NCI-H1417 (cell line): ENCODE measurements at places on chromosomes 2 and 18.

DNA sequence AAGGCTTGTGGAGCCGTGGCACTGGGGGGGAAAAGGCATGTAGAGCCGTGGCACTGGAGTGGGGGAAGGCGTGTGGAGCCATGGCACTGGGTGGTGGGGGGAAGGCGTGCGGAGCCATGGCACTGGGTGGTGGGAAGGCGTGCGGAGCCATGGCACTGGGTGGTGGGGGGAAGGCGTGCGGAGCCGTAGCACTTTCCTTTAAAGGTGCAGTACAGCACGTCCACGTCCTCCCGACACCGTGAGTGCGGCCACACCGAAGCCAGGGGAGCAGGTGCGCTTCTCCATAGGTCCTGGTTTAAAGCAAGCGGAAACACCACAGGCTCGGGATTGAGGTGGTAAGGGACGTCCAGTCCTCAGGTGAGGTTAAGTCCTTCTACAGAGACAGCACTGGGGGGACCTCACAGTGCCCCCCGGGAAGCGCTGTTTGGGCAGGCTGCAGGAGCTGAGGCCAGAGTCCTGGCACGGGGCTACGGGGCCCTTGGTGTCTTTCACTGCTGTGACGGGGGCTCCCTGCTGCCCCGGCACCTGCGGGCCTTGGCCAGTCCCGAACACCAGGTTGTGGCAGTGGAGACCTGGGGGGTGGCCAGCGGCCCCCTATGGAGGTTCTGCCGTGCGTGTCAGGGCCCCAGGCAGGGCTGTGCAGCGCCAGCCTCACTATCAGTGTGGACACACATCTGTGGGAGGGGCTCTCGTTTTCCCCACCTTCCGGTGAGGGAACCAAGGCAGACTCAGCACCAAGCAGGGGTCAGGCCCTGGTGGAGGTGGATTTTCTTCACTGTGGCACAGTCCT is 93.0 kb upstream of the CTDP1 start:
- no peak for DNase-seq

- DNase-seq = no peak
Measured at GRCh38 chr2:95387358-95387757, 15.2 kb upstream of the FAHD2A start.

GRCh38 chr2:67792191-67792590 is 270.6 kb downstream of the C1D start:
- no peak for DNase-seq

- DNase-seq = no peak
Measured at GRCh38 chr2:228545748-228546145, 364.3 kb upstream of the SPHKAP start.

DNA sequence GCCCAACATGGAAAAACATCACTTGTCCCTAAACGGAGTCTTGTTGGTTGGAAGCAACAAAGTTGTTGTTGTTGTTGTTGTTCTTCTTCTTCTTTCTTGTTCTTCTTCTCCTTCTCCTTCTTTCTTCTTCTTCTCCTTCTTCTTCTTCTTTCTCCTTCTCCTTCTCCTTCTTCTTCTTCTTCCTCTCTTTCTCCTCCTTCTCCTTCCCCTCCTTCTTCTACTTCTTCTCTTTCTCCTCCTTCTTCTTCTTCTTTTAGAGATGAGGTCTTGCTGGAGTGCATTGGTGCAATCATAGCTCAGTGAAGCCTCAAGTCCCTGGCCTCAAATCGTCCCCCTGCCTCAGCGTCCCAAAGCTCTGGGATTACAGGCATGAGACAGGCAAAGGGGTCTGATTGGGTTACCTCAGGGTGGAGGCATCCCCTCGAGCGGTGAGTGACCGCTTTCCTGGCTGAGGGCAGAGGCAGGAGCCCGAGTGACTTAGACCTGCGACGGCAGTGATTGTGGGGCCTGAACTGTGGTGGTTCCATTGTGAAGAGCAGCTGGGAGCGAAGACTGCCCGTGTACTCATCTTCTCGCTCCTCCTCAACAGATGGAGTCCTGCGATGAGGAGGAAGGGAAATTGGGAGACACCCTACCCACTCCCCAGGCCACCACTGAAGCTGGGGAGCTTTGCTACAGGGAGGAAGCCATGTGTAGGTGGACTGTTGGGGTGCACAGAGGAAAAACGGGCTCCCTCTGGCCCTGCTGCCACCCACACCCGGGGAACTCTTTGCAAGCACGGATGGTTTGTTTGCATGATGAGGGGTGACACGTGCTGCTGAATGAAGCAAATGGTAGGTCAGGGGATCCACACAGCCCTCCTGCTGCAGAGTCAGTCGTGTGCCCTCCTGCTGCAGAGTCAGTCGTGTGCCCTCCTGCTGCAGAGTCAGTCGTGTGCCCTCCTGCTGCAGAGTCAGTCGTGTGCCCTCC is 7.0 kb upstream of the PER2 start:
- DNase-seq = no peak

DNA sequence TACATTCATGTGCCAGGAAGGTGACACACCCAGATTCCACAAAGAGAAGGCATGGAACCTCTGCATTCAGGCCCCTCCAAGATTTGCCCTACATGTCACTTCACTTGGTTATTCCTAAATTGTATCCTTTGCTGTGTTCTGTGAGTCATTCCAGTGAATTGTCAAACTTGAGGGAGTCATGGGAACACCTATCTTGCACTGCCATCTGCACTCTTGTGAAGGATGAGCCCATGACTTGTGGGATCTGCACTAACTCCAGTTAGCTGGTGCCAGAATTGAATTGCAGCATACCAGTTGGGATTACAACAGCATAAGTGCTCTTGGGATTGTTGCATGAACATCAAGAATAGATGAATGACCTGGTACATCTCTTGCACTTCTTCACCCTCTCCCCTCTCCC is 1288.0 kb upstream of the ZEB2 start:
- DNase-seq = no peak

DNA sequence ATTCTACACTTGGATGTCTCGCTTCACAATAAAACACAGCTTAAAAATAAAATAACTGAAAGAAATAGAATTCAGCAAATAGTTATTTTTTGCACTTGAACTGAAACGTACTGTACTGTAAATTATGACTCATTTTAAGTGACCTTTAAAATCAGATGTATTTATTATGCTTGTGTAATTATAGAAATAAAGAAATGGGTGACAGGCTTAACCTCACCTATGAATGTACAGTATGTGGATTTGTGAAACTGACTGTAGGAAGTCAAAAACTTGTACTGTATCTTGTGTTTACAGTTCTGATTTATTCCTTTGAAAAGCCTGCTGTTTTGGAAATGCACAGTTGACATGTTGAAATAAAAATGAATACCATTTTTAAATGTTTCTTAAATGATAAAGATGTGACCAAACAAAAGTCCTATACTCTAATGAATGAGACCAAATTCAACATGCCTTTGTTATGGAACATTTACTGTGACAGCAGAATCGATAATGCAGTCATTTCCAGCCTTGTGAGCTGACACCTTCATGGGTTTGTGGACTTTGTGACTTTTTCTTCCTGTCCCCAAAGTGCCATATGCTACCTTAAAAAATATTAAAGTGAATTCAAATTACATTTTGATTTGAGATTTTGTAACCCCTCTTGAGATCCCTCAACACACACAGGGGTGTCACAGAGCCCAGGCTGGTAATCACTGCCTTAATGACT is 32.7 kb downstream of the NEMP2 start:
- no peak for DNase-seq

DNA sequence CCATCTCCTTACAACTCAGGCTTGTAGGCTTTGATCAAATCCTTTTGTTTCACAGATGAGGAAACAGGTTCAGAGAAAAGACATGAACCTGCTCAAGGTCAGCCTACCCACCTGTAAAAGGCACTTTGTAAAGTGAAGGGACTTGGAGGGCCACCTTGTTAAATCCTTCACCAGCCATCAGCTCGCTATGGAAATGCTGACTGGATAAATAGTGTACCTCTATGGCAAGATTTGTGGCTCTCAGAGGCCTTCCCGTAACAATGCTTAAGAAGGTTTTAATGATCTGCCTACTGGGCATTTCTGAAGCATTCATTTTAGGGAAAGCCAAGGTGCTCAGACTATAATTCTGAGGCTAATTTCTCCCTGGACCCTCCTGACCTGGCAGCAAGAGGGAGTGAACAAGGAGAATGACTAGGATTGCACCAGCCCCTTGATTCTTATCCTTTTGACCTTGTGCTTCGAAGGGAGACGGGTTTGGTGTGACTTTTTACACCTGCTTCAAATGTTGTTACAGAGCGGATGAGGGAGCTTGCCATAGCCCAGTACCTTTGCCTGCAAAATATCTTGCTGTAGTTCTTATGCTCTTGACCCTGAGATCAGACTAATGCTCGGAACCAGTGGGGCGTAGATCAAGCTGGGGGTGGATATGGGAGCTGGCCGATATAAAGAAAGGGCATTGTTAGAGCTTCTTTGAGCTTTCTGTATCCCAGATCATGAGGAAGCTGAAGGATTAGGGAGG is 90.9 kb upstream of the CXCR4 start:
- DNase-seq = no peak

GRCh38 chr2:224545884-224546644 is 39.1 kb downstream of the CUL3 start:
- DNase-seq = no peak

GRCh38 chr2:10380048-10380926 is 67.8 kb downstream of the ODC1 start:
- no peak for DNase-seq

- DNase-seq = no peak
Measured at GRCh38 chr2:217279140-217279539, 419.3 kb upstream of the TNP1 start.

GRCh38 chr2:131154647-131155046 is 49.5 kb downstream of the PLEKHB2 start:
- DNase-seq = no peak

- DNase-seq = peak; percentile 28
Measured at GRCh38 chr18:34352385-34353163, 127.9 kb upstream of the NOL4 start.

DNA sequence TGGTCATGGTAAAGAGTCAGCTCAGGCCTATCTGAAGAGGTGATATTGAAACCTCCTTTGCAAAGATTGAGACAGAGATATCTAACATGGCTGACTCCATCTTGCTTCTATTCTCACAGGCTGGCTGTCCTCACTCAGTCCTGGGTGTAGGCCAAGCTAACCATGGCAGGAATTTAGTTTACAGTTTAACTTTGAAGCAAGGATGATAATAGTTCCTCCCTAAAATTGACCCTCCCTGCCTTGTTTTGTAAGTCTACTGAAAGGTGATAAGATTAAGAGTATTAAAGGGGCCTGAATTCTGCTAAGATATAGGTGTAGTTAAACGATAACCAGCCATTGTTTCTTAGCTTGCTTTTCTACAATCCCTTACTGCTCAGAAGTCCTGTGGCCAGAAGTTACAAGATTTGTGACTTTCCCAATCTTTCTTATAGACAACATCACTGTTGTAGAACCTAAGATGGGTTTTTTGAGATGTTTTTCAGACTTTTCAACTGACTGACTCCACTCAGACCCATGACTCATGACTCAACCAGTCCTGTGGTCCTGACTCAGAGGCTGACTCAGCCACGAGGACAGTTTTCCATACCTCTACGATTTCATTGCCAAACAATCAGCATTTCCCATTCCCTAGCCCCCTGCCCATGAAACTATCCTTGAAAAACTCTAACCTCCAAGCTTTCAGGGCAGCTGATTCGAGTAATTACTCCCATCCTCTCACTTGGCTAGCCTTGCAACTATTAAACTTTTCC is 195.7 kb upstream of the SESTD1 start:
- no peak for DNase-seq

GRCh38 chr2:190382851-190383250 is 25.3 kb upstream of the MFSD6 start:
- peak; percentile 81 for DNase-seq

DNA sequence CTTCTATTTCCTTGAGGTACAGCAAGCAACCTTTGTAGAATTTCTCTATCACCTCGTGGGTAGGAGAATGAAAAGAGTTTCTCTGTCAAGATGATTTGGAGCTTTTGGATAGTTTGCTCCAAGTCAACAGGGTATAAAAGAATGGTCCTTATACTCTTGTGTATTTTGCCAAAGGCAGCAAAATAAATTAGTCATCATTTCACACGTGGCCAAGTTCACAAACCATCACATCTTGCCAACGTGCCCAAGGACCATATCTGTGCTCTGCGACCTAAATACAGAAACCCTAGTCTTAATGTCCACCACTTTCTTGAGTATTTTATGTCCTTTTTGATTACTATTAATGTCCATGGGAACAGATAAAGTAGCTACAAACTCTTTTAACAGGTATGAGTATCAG is 262.9 kb downstream of the AFF3 start:
- DNase-seq = no peak

DNA sequence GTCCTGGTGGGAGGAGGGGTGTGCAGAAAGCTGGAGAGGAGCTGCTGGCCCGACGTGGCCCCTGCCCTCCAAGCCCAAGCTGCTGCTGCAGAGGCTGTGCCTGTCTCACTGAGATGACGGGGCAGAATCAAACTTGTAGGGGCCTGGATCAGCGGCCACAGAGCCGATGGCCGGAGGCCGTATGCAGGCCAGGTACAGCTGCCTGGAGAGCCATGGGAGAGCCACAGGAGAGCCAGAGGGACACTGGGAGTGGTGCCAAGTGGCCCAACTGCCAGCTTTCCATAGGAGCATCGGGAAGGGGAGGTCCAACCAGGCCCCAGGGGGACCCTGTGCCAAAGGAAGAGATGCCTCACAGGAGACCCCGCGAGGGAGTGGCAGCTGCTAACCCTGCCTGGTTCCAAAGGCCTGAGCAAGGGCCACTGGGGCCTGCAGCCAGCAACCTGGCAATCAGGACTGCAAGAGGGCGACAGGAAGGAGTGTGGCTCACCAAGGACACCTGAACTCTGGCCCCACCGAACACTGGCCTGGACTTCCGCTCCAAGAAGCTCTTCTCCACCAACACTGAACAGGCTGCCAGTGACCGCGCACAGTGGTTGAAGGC is 70.7 kb downstream of the HDAC4 start:
- no peak for DNase-seq

DNA sequence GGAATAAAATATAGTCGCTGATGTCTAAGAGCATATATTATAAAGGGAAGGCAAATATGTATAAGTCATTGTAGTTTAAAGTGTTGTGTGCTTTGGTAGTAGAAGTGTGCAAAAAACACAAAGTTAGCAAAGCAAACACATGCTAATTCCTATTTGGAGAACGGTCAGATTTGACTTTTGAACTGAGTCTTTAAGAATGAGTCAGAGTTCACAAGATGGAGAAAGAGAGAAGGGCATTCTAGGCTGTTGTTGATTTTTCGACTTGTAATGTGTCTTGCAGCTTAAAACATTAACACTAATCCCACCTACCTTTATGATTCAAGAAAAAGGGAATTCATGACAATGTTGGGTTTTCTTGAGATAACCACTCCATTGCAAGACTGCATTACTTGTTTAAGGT is 98.1 kb downstream of the CRIM1 start:
- no peak for DNase-seq

DNA sequence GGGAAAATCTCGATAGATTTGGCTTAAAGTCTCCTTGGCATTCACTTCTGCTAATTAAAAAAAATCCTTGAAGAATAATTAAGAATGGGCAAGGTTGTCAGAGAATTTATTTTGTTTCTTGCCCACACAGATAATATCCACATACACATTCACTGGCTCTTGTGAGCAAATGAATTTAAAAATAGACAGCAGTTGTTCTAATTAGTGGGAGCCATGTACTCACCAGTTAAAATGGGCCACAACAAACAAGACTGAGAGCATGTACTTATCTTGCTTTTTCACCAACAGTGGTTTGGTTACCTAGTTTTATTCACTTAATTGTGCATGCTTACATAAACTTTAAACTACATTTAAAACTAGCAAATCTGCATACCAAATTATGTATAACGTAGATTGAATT is 53.5 kb downstream of the TMEM182 start:
- DNase-seq = no peak

GRCh38 chr2:42830922-42831574 is 38.7 kb upstream of the HAAO start:
- DNase-seq = peak; percentile 32
